SHP77 treated with DMSO at 0.1 percent for 48 hours (cell line): ENCODE measurements at places on chromosomes 7 and 10.
A peak's percentile ranks its signal among the peaks of the same experiment; 100 is the strongest.

DNA sequence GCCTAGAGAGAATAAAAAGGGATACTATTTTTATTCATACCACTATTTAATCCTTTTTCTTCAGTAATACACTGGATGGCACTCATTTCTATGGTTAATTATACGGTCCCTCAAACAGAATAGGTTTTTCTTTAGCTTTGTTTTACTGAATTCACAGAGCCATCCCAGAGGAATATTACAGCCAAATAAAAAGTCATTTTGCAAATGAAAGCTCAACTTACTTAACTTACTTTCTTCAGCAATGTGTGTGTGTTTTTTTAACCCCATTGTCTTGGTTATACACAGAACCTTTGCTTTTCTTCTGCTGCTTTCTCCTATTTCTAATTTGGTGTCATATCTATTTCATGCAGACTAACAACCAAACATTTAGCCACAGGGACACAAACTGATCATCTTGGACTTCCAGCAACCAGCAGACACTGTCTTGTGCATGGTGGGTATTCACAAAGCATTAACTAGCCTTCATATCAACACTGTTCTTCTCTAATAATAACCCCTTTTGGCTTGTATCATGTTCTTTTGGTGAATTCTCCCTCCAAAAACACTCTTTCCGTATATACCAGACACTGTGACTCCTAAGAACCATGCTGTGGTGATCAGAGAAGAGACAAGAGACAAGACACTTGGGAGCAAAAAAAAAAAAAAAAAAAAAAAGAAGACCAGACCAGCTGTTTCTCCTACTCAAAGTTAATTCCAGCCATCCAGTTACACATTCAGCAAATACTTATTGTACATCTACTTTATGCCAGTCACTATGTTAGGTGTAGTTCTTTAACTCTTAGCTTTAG is 40.4 kb downstream of the PIP4K2A start:
- no peak for DNase-seq

DNA sequence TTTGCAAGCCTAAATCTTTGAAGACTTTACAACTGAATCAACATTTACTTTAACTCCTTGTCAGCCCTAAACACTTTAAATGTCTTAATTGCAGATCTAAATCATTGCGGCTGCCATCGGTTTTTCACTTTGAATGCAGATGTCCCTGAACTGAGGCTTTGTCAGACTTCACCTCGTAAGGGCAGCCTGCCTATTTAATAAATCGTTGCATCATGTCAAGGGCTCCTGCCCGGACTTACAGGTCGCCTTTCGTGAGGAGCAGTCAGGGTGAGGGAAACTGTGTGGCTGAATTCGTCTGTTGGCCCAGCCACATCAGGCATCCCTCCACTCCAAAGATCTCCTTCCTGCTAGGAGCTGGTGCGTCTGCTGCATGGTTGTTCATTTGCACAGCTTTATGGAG is 368.2 kb upstream of the NPVF start:
- no peak for DNase-seq

- DNase-seq: no peak
These were observed 302.7 kb downstream of the SUGCT start for GRCh38 chr7:40437498-40437897.

- no peak for DNase-seq
These were observed 103.2 kb upstream of the WAC start for GRCh38 chr10:28429573-28430216.

DNA sequence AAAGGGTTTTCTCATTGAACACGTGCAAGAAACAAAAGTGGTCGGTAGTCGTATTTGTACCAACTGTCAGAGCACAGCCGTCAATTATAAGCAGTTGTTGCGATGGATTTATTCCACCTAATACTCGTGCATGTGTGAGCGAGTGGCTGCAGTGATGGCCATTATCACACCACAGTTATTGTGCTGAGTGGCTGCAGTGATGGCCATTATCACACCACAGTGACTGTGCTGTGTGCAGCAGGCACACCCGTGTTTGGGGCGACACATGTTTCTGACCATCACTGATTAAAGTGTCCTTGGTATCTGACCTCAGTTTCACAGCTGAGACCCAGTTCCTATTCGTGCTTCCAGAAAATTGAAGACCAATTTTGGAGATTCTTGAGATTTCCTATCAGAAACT is 142.9 kb upstream of the PFKP start:
- no peak for DNase-seq

GRCh38 chr7:18302097-18302496 is 193.5 kb upstream of the HDAC9 start:
- no peak for DNase-seq

DNA sequence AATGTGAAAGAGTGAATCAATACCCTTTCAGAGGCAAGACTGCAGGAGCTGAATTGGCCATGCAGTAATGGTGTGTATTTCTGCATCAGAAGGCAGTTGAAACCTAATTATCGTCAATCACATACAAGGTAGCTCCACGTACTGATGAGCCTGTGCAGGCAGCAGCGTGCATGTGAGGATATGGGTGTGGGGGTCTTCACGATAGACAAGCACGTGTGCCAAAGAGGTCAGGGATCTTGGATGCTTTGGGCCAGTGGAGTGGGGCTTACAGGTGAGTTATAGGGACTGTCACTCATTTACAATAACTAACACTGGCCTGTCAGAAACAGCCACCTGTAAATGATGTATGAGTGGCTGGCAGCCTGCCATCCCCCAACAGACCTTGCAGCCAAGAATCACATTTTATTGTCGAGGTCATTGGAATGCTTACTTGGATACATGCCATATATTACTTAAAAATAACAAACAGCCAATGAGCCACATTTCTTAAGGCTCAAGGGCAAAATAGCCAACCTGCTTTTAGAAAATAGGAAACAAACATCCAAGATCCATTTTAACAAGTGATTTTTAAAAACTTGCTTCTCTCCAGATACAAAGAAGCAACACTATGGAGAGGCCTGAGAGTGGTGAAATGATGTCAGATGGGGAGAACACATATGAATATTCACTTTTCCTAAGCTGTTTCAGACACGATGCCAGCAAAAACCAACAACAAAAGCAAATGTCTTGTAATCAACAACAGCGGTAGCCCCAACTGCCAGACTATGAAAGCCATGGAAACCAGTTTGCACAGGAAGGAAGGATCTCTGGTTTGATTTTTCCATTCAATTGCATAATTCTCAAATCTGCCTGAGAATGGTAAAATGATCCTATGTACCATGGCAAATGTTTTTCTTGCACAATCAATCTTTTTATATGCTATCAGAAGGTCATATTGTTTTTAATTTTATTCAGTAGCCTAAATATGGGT is 210.7 kb downstream of the SKAP2 start:
- DNase-seq: peak; percentile 40

- DNase-seq: no peak
These were observed 147.8 kb upstream of the UNC5B start for GRCh38 chr10:71064413-71065118.

GRCh38 chr10:85927952-85928665 is 438.5 kb downstream of the GRID1 start:
- no peak for DNase-seq
